ENCODE measurements at places on chromosomes 16 and 17.

- no peak for DNase-seq
These were observed 15.2 kb downstream of the RDM1 start for GRCh38 chr17:35915153-35915964.

- no peak for DNase-seq
These were observed 67.6 kb upstream of the CACNG5 start for GRCh38 chr17:66767154-66767933.

GRCh38 chr16:59905131-59905530, 1171.0 kb upstream of the GOT2 start:
- no peak for DNase-seq

- DNase-seq: no peak
These were observed 9.6 kb downstream of the GPRC5B start for GRCh38 chr16:19874851-19875546.

DNA sequence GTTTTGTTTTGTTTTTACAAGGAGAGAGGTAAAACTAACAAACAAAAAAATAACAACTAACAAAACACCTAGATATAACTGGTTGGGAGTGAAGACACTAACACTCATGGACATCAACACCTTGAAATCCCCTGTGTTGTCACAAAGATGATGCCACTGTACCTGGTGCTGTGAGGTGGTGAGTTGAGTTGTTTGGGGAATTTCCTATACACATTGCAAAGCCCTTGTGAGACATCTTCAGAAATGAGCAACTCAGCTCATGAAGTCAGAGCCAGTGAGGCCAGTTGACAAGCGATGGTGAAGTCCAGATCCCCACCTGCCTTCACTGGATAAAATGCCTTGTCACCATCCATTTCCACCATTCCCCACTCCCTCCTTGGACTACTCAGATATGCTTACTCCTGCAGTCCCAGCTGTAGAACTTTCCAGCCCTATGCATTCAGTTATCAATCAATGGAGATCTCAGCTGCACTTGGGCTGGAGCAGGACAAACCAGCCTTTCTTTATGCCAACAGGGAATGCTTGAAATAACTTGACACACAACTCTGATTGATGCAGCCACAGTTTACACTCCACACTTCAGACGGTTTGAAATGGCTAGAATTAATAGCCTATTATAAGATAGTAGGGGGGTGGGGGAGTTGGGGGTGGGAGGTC, 22.2 kb downstream of the ANKFN1 start:
- DNase-seq: no peak

GRCh38 chr17:7739746-7740145, 22.2 kb downstream of the DNAH2 start:
- DNase-seq: no peak

GRCh38 chr17:81576621-81577277, 24.6 kb upstream of the FAAP100 start:
- DNase-seq: no peak

GRCh38 chr17:42111265-42111636, 1.3 kb downstream of the DHX58 start:
- no peak for DNase-seq

GRCh38 chr16:19393226-19394111, 24.2 kb upstream of the TMC5 start:
- DNase-seq: no peak

DNA sequence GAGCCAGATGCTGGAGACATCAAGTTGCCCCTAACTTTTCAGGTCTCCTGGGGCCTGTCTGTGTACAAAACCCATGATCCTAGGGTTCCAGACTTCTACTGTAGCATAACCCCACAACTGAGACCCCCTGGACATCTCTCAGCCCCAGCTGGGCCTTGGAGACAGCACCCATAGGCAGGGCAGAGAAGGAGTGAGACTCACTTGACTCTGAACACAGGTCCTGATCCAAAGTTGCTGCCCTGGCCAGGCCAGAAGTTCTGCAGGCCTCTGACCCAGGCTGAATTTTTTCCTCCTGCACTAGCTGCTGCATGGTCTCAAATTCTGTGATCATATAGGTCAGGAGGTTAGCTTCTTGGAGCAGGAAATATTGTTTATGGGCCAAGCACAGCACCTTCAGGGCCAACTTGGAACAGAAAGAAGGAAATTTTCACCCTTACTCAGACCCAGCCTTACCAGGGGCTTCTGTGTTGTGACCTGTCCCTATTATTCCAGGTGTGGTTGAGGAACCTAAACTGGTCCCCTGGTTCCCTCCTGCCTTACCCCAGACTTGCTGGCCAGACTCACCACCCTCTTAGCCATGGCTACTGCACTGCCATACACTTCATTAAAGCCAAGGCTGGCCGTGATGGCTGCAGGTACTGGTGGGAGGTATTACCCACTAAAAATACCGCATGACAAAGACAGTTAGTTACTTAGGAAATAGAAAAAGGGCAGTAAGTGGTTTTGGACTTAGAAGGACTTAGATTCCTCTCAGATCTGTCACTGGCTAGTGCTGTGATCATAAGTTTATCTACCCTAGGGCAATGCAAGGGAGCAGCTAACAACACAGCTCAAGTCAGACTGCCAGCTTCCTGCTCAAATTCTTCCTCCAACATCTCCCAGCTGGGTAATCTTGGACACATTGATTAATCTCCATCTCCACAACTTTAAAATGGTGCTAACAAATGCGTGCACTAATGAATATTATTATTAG, 2180.1 kb downstream of the TP53TG3F start:
- DNase-seq: no peak

DNA sequence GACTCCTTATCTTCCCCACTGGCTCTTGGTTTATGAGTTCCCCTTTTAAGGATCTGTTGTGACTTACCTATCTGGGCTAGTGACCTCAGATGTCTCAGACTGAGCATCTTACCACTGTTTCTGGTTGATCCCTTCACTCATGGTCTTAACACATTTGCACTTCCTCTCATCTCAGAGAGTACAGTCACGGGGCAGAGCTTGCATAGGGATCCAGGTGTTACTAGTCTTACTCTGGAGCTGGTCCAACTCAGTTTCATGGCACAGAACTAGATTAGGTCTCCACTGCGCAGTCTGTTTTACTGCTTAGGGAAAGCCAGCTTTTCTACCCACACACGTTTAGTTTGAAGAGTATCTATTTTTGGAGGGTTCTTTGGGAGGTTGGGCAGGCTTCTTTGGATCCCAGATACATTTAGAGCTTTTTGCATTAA, 10.2 kb downstream of the GABARAPL2 start:
- DNase-seq: no peak

- DNase-seq: no peak
These were observed 9.5 kb downstream of the CYB561 start for GRCh38 chr17:63436523-63437110.

DNA sequence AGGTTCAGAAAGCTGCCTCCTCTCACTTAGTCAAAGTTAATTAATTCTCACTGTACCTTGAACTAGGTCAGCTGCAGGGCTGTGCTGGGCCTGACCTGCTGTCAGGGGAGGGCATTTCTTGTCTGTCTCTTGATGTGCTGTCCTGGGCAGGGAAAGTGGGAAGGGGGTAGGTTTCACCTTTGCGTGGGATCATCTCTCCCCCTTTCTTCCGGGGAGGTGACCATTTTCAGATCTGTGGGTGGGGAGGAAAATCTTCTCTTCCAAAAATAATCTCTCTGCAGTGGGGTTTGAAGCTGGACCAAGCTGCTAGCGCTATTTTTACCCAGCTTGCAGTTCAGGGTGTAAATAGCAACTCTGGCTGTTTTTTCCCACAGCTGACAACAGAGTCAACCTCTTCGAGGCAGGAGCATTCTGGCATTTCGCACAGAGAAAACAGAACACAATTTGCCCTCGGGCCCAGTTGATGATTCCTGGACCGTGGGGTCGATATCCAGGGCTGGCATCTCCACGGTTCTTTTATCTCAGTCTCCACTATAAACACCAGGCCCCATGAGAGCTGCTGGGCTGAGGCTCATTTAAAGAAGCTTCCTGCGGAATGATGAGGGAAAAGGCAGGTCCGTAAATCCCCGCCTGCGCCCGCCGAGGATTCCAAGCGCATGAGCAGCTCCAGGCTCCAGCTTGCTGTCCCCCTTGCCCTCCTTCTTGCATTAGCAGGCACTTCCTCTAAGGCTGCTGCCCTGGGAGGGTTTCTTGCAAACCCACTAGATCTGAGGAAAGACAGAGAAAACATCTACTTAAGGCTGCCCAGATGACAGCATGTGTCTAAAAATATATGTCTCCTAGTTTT, 93.9 kb downstream of the YPEL2 start:
- DNase-seq: no peak

GRCh38 chr17:69473841-69474831, 59.6 kb downstream of the MAP2K6 start:
- DNase-seq: no peak

DNA sequence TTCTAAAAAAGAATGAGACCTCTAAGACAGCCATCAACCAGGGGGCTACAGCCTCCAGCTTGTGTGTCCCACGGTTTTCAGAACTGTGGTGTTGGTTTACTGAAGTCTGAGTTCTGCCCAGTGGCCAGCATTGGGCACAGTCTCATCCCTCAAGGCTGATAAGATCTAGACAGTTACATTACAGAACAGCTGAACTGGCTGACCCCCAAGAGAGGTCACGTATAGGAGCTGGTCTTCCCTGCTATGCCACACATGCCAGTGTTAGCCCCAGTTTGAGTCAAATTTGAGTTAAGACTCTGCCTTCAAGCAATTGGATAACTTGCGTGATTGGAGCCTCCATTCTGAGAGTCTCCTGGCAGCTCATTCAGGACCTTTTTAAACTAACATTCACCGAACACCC, 14.8 kb upstream of the NUP93 start:
- no peak for DNase-seq

DNA sequence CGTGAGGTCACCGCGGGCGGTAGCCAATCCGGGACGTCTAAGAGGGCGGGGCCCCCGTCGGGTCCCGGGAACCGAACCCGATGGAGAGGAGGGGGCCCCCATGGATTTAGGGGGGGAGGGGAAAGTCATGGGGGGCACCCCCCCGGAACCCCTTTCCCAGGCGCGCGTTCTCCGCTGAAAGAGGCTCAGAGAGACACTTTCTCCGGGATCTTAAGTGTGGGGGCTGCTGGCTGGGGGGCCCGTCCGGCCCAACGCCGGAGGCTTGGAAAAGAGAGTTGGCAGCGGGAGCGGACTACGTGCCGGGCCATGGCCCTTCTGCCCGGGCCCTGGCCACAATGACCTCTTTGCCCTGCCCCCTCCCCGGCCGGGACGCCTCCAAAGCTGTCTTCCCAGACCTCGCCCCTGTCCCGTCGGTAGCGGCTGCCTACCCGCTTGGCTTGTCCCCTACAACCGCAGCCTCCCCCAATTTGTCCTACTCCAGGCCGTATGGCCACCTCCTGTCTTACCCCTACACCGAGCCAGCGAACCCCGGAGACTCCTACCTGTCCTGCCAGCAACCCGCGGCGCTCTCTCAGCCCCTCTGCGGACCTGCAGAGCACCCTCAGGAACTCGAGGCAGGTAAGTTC, at the start of gene DLX4:
Gene DLX4, plus strand, starts transcription at position 57 of the 626 bp plus-strand sequence. Its CDS starts 279 bp downstream, at position 336.
- DNase-seq: no peak

DNA sequence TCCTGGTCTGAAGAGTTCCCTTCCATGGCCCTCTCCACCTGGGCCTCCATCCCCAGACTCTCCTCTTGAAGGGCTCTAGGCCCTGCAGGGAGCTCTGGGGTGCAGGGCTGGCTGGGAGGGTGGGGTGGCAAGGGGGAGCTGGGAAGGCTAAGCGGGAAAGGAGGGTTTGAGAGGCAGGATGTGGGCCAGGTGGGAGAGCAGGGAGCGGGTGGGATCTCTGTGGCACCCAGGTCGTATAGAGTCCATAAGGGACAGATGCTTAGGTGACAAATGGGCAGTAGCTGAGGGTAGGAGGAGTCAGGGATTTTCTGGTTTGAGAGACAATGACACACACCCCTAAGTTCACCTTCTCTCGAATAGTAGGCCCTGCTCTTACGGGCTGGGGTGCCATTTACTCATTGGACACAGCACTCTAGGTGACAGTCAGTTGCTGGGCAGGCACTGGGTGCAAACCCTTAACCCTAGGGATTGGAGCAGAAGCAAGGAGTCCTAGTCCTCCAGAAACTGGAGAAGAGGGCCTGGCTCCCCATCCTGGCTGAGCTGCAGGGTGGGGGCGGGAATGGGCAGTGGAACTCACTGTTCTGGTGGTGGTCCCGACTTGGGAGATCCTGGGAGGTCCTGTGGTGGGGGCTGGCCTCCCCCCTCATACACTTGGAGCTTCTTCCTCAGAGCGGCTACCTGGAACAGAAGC, 15.3 kb downstream of the KIF18B start:
- DNase-seq: no peak

GRCh38 chr16:19926449-19927390, 42.1 kb upstream of the GPRC5B start:
- DNase-seq: no peak

DNA sequence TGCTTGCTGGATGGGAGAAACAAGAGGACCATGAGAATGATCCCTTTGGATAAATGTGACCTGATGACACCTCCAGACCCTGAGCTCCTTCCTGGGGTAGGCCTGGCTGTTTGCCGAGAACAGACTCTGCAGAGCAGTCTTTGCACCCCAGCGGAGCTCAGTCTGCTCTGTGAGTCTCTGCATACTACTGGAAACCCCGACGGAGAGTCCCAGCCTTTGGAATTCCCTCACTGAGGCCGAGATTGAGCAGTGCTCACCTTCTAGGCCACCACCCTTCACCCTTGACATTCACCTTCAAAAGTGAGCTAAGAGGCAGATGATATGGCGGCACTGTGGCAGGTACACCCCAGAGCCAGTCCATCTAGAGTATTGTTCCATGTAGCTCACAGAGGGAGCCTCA, 172.2 kb upstream of the CDH13 start:
- DNase-seq: no peak

GRCh38 chr17:77257596-77258458, 117.1 kb downstream of the SEC14L1 start:
- no peak for DNase-seq

- no peak for DNase-seq
These were observed 14.9 kb downstream of the RCVRN start for GRCh38 chr17:9890124-9890523.

DNA sequence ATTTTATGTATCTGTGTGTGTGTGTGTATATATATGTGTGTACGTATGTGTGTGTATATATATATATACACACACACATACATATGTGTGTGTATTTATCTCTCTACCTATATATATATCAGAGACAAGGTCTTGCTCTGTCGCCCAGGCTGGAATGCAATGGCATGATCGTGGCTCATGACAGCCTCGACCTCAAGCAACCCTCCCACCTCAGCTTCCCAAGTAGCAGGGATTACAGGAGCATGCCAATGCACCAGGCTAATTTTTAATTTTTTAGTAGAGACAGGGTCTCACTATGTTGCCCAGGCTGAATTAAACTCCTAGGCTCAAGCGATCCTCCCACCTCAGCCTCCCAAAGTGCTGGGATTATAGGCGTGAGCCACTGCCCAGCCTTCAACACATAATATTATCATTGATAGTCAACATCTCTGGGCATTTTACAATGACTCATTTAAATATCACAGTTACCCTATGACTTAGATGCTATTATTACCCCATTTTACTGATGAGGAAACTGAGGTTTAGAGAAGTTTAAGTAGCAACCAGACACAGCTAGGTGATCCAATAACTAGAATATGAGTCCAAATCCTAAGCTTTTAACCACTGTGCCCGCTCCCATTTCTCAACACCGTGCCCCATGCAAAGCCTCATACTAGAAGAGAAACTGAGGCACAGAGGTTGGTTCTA, 24.3 kb downstream of the G6PC3 start:
- no peak for DNase-seq
